ENCODE measurements at places on chromosomes 3 and 15.

- no peak for DNase-seq
Measured at GRCh38 chr3:63937661-63938651, 25.8 kb upstream of the SCAANT1 start.

DNA sequence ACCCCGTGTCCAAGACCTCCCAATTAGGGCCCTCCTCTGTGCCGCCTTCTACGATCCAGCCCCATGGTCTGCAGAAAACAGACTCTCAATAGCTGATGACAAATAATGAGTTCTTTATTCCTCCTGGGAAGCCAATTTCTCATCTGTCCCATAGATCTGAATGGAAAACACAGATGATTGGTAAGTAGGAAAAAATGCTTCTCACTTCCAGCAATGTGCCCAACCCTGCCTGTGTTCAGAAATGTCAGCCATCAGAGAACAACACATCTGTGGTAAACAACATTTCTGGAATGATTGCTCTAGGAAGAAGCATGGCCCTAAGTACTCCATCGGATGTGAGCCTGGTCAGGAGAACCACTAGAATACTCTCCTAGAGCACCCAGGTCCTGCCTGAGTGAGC is 240.5 kb upstream of the HES1 start:
- no peak for DNase-seq

- no peak for DNase-seq
Measured at GRCh38 chr3:186277268-186277909, 84.6 kb downstream of the DGKG start.

- DNase-seq: no peak
Measured at GRCh38 chr3:61524933-61525332, 36.4 kb upstream of the PTPRG start.

DNA sequence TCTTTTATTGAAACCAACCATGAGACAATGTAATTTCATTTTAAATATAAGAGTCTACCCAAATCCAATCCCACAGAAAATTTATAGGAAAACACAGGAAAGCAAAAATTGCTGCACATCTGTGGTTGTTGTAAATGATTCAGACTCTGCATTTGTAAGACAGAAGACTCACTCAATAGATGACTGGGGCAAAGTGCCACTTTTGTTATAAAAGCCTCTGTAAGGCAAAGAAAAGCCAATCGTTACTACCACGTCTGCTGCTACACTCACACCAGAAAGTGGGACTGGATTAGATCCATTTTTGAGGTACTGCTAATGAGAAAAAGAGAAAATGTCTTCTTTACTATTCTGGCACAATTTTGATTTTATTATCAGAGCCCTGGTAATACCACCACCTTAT is 74.9 kb downstream of the SEMA6D start:
- no peak for DNase-seq

- no peak for DNase-seq
Measured at GRCh38 chr15:29682361-29682760, 139.9 kb downstream of the TJP1 start.

- DNase-seq: no peak
Measured at GRCh38 chr15:74327756-74328155, 39.7 kb downstream of the CYP11A1 start.

DNA sequence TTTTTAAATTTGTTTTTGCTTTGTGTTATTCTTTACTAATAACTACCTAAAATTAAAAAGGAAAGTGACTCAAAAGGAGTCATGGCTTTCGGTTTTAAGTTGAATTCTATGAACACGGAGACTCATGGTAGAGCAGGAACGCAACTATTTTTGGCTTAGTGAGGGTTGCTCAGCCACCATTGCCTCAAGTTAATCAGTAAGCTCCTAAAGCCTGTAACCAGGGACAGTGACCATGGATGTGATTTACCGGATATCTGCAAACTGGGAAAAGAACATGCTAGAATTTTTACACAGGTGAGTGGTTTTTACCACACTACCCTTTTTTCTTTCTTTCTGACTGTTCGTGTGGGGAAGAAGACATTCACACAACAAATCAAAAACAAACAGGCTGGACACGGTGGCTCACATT is 11.8 kb downstream of the SLC12A8 start:
- no peak for DNase-seq

DNA sequence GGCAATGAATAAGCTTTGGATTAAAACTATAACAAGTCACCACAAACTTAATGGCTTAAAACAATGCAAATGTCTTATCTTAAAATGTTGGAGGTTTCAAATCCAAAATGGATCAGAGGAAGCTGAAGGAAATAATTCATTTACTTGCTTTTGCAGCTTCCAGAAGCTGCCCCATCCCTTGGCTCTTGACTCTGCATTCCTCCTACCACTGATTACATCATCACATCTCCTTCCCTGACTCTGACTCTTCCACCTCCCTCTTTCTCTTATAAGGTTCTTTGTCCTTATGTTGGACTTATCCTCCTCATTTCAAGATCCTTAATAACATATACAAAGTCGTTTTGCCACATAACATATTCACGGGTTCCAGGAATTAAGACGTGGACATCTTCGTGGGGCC is 982.8 kb upstream of the ROBO1 start:
- DNase-seq: no peak

DNA sequence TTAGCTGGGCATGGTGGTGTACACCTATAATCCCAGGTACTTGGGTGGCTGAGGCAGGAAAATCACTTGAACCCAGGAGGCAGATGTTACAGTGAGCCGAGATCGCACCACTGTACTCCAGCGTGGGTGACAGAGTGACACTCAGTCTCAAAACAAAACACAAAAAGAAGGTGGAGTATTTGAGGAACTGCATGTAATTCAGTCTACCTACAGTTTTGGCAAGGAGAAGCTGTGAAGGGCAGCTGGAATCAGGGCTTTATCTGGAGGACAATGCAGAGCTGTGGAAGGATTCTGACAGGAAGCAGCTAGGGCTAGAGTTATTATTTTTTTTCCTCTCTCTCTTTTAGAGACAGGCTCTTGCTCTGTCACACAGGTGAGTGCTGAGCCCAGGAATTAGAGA is 6.8 kb downstream of the H1-8 start:
- DNase-seq: no peak

- no peak for DNase-seq
Measured at GRCh38 chr3:172156586-172156955, 117.2 kb downstream of the FNDC3B start.

GRCh38 chr3:195348426-195349115 is 77.6 kb upstream of the XXYLT1 start:
- no peak for DNase-seq

DNA sequence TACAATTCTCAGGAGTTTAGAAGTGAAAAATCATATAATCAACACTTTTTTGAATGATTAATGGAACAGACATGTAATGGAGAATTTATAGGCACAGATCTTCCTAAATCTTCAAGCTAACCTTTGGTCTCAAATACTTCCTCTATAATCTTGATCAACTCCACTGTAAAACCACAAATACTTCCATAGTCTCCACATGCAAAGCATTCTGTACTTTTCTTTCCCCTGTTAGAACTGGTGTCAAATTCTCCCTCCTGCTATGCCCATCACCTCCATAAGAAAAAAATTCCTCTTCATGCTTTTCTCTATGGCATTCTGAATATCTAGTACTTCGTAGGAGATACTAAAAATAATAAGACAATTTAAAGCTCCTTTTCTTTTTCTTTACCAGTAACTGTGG is 214.3 kb downstream of the ADAMTS9 start:
- no peak for DNase-seq

- DNase-seq: no peak
Measured at GRCh38 chr3:136620436-136620835, 131.7 kb downstream of the STAG1 start.

- no peak for DNase-seq
Measured at GRCh38 chr3:176579711-176580185, 617.5 kb downstream of the TBL1XR1 start.

DNA sequence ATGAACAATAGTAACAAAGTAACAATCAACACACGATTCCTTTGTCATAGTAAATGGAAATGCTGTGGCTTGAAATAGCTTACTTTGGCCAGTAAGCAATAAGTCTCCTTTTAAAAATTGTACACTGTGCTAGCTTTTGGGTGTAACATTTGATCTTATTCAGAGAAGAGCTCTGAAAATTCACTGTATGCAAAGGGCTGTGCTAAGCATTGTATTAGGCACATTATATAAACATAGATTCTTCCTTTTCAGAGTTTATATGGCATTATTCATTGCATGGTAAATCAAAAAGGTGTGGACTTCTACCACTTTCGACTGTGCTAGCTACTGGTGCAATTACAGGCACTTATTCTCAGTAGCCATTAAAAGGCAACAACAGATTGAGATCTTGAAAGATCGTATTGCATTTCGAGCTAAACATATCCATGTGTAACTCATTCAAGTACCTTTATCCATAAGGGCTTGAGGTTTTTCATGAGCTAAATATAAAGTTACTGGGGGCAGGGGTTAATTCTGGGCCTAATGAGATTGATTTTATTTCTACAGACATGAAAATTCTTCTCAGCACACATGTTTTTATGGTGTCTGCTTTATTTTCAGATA is 246.8 kb downstream of the NR1D2 start:
- DNase-seq: no peak

- no peak for DNase-seq
Measured at GRCh38 chr3:143065364-143065763, 54.2 kb upstream of the CHST2 start.

- no peak for DNase-seq
Measured at GRCh38 chr15:50166216-50166615, 15.8 kb upstream of the SLC27A2 start.

DNA sequence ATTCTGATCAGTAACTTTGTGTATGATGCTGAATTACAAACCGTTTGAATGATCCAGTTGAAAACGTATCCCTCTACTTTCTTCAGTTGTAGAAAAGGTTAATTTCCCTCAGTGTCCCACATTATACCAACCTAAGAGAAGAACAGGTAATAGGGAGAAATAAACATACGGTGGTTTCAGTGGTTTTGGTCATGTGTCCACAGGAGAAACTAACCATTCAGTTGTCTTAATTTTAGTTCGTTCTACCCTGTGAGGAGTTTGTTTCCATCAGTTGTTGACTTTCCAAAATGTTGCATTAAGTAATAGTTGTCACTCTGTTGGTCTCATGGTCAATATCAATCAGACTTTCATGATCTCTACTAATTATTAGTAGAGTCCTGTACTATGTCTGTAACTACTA is 15.1 kb downstream of the CALML4 start:
- no peak for DNase-seq

DNA sequence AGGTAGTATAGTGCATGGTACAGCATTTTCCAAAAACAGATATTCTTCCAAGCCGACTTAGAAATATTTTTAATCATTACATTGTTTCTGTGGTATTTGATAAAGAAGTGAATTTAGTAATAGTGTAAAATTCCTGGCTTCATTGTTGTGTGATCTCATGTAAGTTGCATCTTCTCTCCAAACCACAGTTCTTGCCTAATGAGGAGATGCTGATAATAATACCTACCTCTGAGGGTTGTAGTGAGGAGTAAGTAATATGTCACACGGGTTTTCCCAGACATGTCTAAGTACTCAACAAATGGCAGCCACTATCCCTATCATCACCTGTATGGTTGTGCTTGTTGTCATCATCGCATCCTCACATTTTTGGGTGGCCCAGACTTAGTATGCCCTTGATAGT is 167.3 kb downstream of the SLCO3A1 start:
- DNase-seq: no peak

GRCh38 chr3:50122661-50123391 is 32.3 kb upstream of the SEMA3F start:
- no peak for DNase-seq

- no peak for DNase-seq
Measured at GRCh38 chr15:40744815-40745152, 10.3 kb downstream of the RMDN3 start.

DNA sequence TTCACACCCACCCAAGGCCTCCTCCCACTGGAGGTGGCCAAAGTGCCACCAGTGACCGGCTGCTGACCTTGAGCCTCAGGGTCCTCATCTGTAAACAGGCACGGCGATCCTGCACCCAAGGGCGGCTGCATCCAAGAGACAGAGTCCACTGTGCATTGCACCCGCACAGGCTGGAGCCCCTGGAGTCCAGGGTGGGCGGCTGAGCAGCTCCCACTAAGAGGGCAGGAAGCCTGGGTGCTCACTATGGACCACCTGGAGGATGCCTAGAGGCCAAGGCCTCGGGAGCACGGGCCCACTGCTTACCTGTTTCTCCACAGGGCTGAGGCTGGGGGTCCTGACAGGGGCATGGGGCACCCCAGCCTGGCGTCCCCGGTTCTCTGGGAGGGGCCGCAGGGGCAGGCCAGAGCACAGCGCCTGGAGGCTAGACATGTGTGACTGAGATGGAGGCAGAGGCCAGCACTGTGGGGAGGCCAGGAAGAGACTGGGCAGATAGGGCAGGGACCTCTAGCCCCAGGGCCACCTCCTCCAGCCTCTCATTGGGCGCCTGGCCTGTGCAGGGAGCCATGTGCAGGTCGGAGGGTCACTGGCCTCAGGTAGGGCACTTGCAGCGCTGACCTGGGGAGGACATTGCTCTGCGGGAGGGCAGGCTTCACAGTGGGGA is at the start of gene UROC1:
Gene UROC1 (minus strand): TSS at position 483 of the 661 bp plus-strand sequence. CDS start 54 bp downstream, at position 429.
- DNase-seq: no peak

GRCh38 chr3:48069339-48069738 is 53.1 kb upstream of the MAP4 start:
- no peak for DNase-seq

GRCh38 chr3:66582721-66583423 is 82.0 kb upstream of the LRIG1 start:
- DNase-seq: no peak

GRCh38 chr3:87426918-87427317 is 150.5 kb upstream of the POU1F1 start:
- no peak for DNase-seq

DNA sequence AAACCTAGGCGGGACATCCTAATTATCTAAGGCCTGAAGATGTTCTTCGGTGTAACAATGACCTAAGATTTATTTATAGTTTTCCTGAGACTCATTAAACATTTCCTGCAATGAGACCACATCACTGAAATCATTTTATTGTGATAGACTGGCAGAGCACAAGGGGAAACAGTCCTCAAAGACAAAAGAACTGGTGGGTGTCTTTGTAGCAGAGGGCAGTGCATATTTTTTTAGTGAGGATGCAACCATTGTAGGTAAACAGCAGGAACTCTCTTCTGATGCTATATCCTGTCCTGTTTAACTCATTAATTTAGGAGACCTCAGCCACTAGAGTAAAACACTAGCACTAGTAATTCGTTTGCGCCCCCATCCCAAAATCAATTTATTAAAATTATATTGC is 100.0 kb downstream of the MAGI1 start:
- DNase-seq: no peak

GRCh38 chr3:131218196-131218595 is 163.4 kb upstream of the NUDT16 start:
- DNase-seq: no peak

GRCh38 chr3:59412516-59412915 is 362.7 kb upstream of the CFAP20DC start:
- DNase-seq: no peak

DNA sequence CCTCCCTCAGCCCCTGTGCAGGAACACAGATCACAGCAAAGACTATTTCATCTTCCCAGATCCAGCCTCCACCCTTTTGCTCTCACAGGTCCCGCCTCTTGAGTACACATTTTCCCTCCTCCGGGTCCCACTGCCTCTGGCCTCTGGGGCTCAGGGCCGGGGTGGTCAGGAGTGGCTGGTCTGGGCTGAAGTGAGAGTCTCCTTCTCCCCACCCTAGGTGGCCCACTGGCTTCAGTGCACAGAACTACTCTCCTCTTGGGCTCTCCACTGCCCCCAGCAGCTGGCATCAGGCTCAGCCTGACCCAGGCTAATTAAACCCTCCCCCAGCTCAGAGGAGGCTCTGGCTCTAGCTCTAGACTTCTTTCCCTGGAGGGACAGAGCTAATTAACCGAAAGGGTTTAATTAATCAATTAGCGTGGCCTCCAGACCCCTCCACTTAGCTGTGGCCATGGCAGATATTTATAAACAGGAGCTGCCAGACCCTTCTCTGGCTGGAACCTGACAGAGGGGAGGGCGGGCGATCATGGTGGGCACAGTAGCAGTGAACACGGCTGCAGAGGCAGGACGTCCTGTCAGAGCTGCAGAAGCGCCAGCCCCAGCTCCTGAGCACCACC is 15.1 kb downstream of the DUSP7 start:
- no peak for DNase-seq

Measured in mucosa of gallbladder (tissue), 1 donor.